Stimulated activated CD8-positive, alpha-beta memory T cell treated with anti-CD3 and anti-CD28 coated beads, Interleukin-2, amount 100 ng/mL, for 48 hours (primary cell): ENCODE measurements at places on chromosomes 6 and 20.

- no peak for DNase-seq
Observed at GRCh38 chr6:124973780-124974179, 11.5 kb downstream of the RNF217 start.

DNA sequence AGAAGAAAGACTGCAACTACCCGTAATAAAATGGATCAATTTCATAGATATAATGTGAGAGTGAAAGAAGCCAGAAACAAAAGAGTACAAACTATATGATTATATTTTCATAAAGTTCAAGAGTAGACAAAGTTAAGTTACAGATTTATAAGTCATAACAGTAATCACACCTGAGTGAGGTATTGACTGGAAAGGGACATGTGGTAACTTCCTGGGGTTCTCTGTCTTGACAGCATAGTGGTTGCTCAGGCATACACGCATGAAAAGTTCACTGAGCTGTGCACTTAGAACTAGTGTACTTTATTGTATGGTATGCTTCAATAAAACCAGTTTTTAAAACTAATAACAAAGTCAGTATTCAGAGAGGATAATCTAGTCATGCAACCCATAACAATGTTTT, 653.6 kb downstream of the EPM2A start:
- no peak for DNase-seq

- no peak for DNase-seq
Observed at GRCh38 chr6:71011871-71012371, 55.1 kb upstream of the B3GAT2 start.

DNA sequence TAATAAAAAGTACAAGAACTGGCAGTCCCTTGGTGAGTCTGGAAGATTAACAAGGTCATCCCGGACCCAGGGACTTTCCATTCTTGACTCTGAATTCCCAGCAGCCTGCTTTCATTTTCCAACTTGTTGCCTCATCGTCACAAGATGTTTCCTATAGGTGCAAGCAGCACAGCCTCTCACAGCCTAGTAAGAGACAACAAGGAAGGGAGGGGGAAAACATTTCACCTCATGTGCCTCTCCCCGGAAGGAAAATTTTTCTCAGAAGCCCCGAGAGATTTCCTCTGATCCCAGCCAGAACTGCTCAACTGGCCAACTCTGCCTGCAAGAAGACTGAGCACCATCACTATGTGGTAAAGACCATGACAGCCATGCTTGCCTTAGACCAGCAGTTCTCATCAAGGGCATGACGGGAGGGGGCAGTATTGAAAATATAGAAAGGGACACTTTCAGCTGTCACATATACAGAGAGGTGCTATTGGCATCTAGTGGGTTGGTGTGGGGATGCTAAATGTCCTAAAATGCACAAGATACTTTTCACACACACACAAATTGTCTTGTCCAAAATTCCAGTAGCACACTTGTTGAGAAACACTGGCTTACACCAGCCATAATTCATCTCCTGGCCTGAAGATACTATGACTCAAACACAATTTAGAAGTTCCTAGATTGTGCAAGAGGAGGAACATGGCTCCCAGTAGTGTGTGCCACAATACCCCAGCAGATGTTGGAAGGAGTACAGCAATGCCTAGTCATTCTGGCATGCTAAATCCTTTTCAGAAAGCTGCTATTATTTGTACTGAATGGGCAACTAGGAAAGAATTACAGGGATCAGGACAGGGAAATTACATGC, 10.8 kb upstream of the WTAP start:
- DNase-seq, result no peak

GRCh38 chr6:10886691-10887502, at the start of gene SYCP2L:
Gene SYCP2L (plus strand): TSS chr6:10887052. CDS start chr6:10887127, 75 bp downstream.
- peak; percentile 21 for DNase-seq

- no peak for DNase-seq
Observed at GRCh38 chr20:59576216-59576953, 28.0 kb upstream of the PHACTR3 start.

- no peak for DNase-seq
Observed at GRCh38 chr6:63504777-63505384, 67.4 kb upstream of the LOC128125822 start.

DNA sequence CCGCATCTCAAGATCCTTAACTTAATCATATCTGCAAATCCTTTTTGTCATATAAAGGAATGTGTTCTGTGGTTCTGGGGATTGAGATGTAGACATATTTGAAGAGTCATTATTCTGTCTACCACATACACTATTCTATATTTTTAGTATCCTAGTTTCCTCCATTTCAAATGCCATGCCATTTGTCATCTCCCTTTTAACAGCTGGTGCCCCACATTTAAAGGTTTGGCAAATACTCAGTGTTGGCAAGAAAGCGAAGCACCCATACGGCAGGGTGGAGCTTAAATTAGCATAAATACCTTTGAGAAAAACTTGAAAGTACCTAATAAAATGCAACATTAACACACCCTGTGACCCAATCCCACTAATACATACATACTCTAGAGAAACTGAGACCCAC, 31.7 kb downstream of the PAK5 start:
- no peak for DNase-seq

GRCh38 chr6:34657037-34657306, 39.6 kb downstream of the ILRUN start:
- no peak for DNase-seq

DNA sequence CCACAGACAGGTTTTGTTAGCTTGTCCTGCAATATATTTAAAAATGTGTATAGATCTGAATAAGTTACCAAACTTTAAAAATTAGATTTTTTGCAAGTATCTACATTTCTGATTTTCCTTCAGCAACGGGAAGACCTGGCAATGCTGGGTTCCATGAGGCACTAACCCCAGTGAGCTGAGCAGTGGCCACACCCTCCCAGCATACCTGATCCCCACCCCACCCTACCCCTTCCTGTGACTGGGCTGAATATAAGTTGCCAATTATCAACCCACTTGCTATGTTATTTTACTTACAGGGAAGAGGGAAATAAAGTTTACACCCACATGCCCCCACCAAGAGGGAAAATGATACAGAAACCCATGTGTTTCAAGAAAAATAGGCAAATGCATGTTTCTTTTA, 70.3 kb upstream of the RALGAPA2 start:
- DNase-seq, result no peak

DNA sequence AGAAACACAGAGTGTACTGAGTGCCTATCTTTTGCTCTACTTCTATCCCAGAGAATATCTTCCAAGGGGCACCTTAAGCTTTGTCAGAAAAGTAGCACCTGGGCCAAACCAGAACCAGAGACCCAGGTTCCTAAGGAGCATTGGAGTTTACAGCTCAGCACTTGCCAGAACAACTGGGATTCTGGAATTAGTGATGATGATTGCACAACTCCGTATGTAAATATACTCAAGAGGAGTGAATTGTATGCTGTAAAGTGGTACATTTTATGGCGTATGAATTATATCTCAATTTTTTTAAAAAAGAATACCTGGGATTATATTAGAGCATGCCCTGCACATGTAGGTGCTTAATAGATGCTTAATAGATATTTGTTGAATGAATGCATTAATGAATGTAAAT, 36.2 kb upstream of the EPB41L1 start:
- no peak for DNase-seq

DNA sequence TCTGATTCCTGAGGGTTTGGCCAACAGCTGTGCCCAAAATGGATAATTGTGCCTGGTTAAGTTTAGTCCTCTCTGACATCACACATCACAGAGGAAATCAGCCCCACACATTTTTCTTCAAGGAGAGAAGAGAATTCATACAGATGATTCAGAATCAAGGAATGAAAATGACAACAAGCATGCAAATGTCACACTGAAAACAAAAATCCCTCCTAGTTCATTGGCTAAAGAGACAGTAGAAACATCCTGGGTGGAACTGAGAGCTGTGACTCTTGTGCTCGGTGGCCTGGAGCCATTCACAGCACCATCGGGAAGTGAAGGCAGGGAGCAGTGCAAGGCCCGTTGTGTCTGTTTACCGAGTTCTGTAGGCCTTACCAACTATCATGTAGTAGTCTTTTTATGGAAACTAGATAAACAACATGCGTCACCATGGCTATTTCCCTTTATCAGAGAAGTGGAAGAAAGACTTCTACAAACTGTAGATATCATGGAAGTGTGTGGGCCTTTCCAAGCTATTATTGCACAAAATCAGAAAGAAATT, 81.7 kb upstream of the TENT5A start:
- DNase-seq, result no peak

DNA sequence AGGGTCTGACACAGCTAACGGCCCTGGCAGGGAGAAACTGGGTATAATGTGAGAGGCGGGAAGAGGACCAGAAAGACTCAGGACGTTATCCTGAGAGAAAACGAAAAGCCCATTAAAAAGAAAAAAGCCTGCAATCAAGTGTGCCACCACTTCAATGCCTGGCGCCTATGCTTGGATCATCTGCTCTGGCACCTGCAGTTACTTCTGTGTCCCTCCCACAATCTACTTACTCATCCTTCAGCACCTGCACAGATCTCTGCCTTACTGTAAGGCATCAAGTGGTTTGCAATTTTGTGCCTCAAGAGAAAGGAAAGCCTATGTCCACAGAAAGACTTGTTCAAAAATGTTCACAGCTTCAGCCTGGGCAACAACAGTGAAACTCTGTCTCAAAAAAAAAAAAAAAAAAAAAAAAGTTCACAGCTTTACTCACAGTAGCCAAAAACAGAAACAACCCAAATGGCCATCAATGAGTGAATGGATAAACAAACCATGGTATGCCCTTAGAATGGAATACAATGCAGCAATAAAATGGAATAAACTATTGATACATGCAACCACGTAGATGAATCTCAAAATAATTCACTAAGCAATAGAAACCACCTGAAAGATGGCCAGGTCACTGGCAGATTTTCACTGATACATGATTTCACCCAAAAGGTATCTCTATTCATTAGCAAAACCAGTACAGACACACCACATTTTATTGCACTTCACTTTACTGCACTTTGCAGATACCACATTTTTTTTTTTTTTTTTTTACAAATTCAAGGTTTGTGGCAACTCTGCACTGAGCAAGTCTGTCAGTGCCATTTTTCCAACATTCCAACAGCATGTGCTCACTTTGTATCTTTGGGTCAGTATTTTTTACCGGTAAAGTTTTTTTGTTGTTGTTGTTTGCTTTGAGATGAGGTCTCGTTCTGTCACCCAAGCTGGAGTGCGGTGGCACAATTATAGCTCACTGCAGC, 48.6 kb downstream of the ABHD12 start:
- no peak for DNase-seq
